ENCODE measurements at places on chromosomes 2 and 18.

DNA sequence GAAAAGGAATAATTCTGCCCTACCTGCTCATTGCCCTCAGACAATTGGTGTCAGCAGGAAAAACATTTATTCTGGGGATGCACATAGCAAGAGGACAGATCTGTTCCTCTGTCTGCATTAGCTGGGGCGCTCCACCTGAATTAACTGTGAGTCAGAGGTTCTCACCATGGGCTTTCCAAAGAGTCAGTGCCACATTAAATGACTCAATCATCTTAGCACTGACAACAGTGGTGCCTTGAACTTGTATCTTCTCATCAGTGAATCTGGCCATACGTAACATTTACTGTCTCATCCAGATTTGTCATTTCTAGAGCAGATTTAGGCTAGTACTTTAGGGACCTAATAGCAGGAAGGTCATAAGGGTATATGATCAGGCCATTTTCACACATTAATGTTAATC, 358.1 kb upstream of the CRIM1 start:
- DNase-seq, result no peak

GRCh38 chr18:6495536-6495935, 80.8 kb upstream of the L3MBTL4 start:
- DNase-seq, result peak; percentile 22

DNA sequence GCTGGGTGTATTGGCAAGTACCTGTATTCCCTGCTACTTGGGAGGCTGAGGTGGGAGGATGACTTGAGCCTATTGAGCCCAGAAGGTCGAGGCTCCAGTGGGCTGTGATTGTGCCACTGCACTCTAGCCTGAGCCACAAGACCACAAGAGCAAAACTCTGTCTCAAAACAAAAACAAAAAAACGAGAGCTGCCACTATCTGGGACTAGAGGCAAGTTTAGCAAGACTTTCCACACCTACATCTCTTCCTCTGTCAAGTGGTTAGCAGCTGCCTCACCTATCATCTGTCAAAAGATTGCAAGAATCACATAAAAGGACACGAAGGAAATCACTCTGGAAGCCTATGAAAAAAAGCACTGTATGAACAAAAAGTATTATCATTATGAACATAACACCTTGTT, 55.2 kb upstream of the RIOK3 start:
- no peak for DNase-seq

GRCh38 chr2:43131051-43131889, 95.1 kb downstream of the ZFP36L2 start:
- DNase-seq, result peak; percentile 68

- DNase-seq, result no peak
Observed at GRCh38 chr2:8544171-8544785, 137.6 kb upstream of the ID2 start.

- DNase-seq, result no peak
Observed at GRCh38 chr2:199216253-199216652, 241.5 kb downstream of the SATB2 start.

DNA sequence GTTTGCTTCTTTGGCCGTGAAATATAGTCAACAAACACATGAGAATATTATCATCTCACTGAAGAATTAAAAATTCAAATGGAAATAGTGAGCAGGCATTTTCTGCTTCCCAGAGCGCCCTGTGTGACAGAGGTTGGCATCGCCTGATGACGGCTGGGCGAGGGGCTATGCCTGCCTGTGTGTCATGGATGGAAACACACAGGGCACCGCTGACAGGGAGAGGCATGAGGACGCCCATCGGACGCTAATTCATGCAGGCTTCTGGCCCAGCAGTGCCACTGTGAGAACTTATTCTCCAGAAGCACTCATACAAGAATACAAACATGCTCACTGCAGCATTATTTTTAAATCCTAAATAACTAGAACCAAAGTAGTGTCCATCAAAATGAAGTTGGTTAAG, 61.4 kb upstream of the OTOS start:
- DNase-seq, result no peak

DNA sequence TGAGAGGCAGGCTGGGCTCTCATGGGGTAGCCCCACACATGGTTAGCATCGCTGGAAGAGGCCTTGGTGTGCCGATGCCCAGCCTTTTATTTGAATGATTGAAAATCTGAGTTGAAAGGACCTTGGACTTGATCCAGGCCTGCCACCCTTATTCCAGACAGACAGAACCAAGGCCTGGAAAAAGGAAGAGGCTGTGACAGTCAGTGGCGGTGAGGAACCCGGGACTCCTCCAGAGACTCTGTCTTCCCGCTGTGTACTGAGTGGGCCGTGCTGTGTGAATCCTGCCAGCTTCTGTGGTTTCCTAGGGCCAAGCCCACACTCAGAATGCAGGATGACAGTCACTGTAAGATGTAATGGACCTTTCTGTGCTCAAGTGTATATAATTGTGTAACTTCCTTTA, 218.5 kb downstream of the LDLRAD4 start:
- peak; percentile 12 for DNase-seq

DNA sequence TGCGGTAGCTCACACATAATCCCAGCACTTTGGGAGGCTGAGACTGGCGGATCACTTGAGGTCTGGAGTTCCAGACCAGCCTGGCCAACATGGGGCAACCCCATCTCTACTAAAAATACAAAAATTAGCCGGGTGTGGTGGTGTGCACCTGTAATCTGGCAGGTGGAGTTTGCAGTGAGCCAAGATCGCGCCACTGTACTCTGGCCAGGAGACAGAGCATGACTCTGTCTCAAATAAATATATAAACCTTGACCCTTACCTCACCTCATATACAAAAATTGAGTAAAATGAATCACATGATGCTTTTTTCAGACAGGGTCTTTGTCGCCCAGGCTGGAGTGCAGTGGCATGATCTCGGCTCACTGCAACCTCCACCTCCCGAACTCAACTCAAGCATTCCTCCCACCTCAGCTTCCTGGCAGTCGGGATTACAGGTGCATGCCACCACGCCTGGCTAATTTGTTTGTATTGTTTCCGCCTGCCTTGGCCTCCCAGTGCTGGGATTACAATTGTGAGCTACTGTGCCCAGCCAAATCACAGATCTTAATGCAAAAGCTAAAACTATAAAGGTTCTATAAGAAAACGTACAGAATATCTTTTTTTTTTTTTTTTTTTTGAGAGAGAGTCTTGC, 25.3 kb downstream of the XPO1 start:
- no peak for DNase-seq

DNA sequence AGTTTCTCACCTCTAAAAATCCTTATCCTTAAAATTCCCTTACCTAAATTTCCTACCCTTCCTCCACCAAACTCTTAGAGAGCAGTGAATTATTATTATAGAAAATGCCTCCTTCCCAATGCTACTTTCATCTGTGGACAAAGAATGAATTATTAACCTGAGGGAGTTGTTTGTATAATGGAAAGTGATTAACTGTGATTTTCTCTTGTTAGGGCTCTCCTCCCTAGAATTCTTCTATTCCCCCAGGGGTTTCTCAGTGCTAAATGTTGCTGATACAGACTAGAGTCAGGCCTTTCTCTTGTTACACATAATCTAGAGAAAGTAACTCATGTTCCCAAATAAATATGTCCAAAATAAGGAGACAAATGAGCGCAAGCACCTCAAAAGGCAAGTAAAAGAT, 23.3 kb downstream of the EPB41L5 start:
- no peak for DNase-seq

DNA sequence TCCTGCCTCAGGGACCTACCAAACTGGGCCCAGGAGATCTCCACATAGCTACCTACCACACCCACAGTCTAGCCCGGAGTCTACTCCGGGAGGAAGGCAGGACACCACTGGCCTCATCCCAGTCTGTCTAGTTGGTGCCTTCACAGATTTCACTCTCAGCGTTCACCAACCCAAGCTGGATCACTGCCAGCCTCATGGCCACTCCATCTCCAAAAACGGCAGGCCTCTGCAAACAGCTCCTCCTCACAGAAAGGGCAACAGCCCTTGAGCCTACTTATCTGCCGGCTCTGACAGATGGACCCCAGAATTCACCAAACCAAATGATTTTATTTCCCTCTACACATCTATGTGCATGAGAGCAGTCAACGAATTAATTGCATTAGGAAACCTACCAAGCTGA, 61.3 kb downstream of the NCKAP5 start:
- DNase-seq, result no peak

DNA sequence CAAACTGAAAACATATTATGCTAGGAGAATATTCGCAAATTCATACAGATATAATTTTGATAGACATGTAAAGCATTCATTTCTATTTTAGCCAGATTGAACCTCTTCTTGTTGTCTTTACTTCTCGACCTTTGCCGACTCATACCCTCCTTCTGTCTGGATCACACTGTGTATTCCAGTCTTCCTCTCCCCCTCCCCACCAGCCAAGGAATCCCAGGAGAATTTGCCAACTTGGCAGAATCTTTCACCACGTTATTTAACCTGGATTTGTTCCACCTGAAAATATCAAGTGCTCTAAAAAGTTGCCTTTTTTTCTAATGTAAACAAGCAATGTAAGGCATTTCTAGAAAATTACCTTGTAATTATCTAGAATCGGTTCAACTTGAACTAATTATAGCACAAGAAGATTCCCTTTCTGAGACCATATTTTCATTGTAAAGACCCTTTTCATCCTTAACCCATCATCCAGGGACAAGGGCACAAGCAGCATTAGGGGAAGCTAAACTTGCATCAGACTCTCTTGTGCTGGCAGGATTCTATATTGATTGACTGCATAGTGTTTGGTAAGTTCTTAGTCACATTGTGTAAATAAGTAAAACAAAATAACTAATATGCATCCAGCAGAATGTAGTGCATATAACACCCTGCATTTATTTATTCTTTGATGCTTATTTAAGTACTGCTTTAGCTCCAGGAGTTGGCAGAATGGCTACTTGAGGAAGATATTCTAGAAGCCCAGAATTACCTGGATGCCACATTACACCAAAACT, 1328.7 kb upstream of the NXPH2 start:
- DNase-seq, result no peak

DNA sequence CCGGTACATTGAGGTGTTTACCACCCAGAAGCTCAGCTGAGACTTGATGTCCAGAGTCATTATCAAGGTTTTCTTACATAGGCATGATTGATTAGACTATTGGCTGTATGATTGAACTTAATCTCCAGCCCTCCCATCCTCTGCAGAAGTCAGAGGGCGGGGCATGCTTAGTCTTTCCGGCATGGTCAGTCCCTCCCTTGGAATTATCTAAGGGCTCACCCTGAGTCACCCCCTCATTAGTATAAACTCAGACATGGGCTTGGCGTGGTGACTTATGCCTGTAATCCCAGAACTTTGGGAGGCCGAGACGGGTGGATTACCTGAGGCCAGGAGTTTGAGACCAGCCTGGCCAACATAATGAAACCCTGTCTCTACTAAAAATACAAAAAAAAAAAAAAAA, 243.9 kb downstream of the VAPA start:
- DNase-seq, result no peak

- DNase-seq, result no peak
Observed at GRCh38 chr18:32775628-32776027, 2.8 kb upstream of the KLHL14 start.

DNA sequence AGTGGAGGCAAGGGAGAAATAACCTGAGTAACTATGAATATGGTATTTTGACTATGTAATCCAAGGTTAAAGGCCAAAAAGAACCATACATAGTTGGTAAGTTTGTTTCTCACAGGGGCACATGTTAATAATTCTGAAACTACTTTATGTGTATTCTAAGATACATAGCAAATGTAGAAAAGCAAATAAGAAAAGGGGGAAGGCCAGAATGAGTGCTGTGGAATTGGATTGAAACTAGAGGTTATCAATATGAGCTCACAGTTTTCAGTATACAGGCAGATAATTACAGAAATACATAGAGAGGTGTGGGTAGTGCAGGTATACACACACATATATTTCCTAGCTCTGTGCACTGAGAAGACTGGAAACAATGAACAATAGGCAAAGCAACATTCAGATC, 13.7 kb downstream of the INO80C start:
- DNase-seq, result no peak

DNA sequence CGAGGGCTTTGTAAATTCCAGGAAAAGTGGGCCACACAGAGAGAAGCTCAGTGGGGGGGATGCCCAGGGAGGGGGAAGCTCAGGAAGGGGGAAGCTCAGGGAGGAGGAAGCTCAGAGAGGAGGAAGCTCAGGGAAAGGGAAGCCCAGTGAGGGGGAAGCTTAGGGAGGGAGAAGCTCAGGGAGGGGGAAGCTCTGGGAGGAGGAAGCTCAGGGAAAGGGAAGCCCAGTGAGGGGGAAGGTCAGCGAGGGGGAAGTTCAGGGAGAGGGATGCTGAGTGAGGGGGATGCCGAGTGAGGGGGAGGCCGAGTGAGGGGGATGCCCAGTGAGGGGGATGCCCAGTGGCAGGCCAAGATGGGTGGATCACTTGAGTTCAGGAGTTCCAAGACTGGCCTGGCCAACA, 821 bp upstream of the CHRNG start:
- no peak for DNase-seq

GRCh38 chr2:197908990-197909776, 104.8 kb downstream of the PLCL1 start:
- DNase-seq, result peak; percentile 90

DNA sequence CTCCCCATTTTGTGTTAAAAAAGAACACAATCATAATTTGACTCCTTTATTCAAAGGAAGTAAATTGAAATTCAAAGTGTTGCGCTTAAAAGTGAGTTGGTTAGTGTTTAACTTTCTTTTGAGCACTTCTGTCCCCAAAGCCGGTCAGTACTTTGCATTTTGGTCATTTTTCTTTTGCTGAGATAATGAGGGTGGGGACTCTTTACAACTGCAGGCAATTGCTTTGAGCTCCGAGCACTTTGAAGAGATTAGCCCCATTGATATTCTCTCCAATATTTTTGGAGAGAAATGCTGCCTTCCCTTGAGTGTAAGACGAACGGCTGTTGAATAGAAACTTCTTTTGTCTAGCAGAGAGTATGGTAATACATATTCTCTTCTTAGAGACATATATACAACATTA, 241.6 kb upstream of the VWC2L start:
- DNase-seq, result no peak

DNA sequence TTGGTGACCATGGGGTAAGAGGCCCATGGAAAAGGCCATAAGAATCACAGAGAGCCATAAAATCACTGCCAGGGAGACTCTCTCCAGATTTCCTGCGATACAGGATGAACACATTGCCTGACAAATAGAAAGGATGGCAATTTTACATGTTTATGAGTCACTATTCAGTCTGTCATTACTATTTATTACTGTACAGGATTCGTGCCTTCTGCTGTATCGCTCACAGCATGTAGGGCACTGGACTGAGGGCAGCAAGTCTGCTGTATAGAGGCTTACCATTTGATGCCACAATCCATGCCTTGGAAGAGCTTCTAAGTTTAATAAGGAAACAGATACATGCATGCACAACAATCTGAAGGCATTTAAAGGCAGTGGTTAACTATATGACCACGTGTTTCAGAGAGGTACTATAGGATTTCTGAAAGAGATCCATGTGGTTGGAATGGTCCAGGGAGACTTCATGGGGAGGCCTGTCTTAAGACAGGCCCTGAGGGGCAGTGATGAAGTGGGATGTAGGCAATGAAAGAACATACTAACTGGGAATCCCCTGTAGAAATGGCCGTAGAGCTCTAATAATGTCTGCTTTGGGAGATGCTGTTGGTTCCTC, 702.4 kb upstream of the RAB6C start:
- DNase-seq, result no peak
